ENCODE measurements at places on chromosomes 16 and 17.

DNA sequence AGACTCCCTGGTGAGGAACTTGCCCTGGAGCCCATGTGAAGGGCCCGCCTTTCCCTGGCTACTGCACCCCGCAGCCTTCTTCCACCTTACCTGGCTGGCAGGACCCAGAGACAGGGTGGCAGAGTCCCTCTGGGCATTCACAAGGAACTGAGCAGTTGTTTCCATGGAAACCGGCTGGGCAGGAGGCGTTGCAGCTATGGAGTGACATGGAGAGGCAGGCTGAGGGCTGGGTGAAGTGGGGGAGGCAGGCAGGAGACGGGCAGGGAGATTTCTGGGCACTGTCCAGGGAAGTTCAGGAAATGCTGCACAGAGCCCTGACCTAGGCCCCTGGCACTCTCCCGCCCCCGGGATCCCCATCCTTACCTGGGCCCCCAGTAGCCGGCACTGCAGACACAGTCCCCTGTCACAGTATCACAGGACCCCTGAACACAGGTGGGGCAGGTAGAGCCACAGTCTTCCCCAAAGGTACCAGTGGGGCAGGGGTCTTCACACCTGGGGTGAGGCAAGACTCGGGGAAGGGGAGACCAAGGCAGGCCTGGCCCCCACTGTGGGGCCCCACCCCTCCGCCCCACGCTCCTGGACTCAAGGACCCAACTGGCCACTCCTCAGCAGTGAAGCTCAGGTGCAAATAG is 5.9 kb downstream of the SCARF1 start:
- no peak for DNase-seq

DNA sequence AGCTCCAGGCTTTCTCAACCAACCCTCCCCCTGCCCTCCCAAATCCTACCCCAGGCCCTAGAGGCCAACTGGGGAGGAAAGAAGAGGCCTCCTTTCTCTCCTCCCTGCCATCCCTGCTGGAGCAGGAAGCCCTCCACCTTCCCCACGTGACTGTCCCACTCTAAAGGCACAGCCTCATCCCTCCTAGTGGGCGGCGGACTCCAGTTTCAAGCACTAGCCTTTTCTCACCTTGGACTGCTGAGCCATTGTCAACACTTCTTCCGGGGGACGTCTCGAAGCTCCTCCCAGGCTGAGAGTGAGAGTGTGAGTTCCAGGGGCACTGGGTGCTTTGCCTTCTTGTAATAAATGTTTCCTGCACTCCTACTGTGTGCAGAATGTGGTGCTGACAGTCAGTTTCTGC is 21.4 kb upstream of the IRX6 start:
- no peak for DNase-seq

- DNase-seq, result no peak
Measured at GRCh38 chr16:66427871-66428681, 981 bp downstream of the BEAN1 start.

- no peak for DNase-seq
Measured at GRCh38 chr16:3668626-3669025, 14.1 kb downstream of the DNASE1 start.

DNA sequence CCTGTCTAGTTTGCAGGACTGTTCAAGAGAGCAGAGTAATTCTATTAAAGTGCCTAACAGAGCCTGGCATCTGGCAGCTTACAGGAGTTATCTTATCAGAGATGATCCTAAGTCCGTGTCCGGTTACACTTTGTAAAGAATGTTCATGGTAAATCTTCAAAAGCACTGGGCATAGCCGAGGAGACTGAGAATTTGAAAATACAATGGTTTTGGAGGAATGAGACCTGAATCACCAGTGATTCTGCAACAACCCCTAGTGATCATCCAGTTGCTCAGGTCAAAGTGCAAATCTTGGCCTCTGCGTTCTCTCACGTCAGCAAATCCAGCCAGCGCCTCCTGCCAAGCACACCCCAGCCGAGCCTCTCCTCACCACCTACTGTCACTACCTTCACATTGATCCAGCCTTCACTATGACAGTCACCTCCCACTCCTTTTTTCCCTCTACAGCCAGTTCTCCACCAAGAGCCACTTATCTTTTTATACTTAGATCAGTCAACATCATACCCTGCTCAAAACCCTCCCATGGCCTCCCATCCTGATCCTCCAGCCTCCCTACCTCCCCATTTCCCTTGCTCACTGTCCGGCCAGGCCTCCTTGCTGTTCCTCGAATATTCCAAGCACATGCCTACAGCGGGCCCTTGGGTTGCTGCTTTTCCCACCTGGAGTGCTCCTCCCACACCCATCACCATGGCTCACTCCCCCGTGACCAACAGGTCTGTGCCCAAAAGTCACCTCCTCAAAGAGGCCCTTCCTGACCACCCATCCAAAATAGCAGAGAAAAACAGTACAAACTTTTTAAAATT is 57.4 kb upstream of the ERN1 start:
- no peak for DNase-seq

GRCh38 chr16:81528256-81528655 is 83.6 kb downstream of the CMIP start:
- DNase-seq, result no peak

- DNase-seq, result no peak
Measured at GRCh38 chr17:36507266-36507665, 20.8 kb downstream of the ZNHIT3 start.
